ENCODE measurements at places on chromosomes 5 and 9. TPM values are rescaled to one million over a fixed set of nuclear protein-coding genes. Genes with fewer than 3 reads are reported as not detected.

The NR5A1 gene
- 0.40 TPM for total RNA-seq

The FOCAD gene
- total RNA-seq = 7.5 TPM

The PCDHA1 gene
- not detected for total RNA-seq

The TRAF2 gene
- total RNA-seq = 7.4 TPM

The FLT4 gene
- total RNA-seq = 7.7 TPM

The FAT2 gene
- not detected for total RNA-seq

The CYSRT1 gene
- 0.81 TPM for total RNA-seq

The RASGEF1C gene
- total RNA-seq = 0.30 TPM

The CREBRF gene
- 10.2 TPM for total RNA-seq

The LCN12 gene
- 30.3 TPM for total RNA-seq

The CDC20B gene
- not detected for total RNA-seq

The RALGPS1 gene
- 3.2 TPM for total RNA-seq

The WNT8A gene
- total RNA-seq = not detected

The CACNA1B gene
- total RNA-seq = not detected
